ENCODE measurements at places on chromosomes 3 and 15. TPM values are rescaled to one million over a fixed set of nuclear protein-coding genes. Genes with fewer than 3 reads are reported as not detected.
A peak's percentile ranks its signal among the peaks of the same experiment; 100 is the strongest.

GRCh38 chr3:61617041-61617440 is 55.7 kb downstream of the PTPRG start:
- H3K36me3 ChIP-seq, result no peaks in the 10 kb centered on the region
- no peak for DNase-seq
- H3K27me3 ChIP-seq, result no peaks in the 10 kb centered on the region

GRCh38 chr15:73682600-73683090 is 1.5 kb upstream of the CD276 start:
- H3K4me3 ChIP-seq, result no peak overlapping the region
- H3K4me1 ChIP-seq, result peaks cover 28% of the 10 kb centered on the region
- no peaks in the 10 kb centered on the region for H3K36me3 ChIP-seq
- H3K27ac ChIP-seq, result no peak overlapping the region

DNA sequence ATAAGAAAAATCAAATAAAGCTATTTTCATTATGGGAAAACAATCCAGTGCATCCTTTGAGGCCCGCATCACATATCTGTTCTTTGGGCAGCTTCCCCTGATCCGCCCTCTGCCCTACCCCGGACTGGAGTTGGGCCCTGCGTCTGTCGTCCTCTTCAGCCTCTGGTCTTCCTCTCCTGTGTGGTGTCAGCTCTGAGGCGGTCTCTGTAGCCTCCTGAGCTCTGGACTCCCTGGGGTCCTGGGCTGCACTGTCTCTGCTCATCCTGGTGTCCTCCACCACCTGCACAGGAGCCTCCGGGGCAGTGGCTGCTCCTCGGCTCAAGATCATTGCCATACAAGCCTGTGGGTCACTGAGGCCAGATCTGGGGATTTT is 7.4 kb upstream of the SNX22 start:
- peaks cover 18% of the 10 kb centered on the region for H3K36me3 ChIP-seq
- no peaks in the 10 kb centered on the region for H3K27me3 ChIP-seq
- peaks cover 2% of the 10 kb centered on the region for H3K4me1 ChIP-seq
- no peak for DNase-seq
- H3K4me3 ChIP-seq, result no peak overlapping the region
- H3K27ac ChIP-seq, result no peak overlapping the region

- H3K4me1 ChIP-seq, result no peaks in the 10 kb centered on the region
- H3K4me3 ChIP-seq, result no peak overlapping the region
- no peak overlapping the region for H3K27ac ChIP-seq
- peak; percentile 61 for DNase-seq
- no peaks in the 10 kb centered on the region for H3K36me3 ChIP-seq
- H3K27me3 ChIP-seq, result no peaks in the 10 kb centered on the region
Observed at GRCh38 chr3:161560008-161560637, 63.5 kb downstream of the OTOL1 start.

DNA sequence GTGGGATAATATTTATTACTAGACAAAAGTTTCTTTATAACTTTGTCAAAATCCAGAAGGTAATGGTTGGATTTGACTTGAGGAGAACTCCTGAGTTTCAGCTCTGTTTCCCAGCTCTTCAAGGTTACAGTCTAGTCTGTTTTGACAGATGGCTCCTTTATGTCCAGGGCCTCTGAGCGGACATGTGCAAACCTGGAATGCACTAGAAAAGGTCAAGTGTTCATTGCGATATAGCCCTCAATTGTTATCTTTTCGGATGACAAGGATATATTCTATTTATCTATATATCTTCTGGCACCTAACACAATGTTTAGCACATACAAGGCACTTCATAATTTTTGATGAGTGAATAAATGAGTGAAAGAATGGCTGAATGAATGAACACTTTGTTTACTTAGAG is 513.2 kb upstream of the GOLIM4 start:
- H3K4me1 ChIP-seq, result no peaks in the 10 kb centered on the region
- no peaks in the 10 kb centered on the region for H3K27me3 ChIP-seq
- no peak overlapping the region for H3K27ac ChIP-seq

CX3CR1 gene
- total RNA-seq, result 0.21 TPM

SERINC4 gene
- 0.28 TPM for total RNA-seq

TRMT10C gene
- 58.3 TPM for total RNA-seq

DNA sequence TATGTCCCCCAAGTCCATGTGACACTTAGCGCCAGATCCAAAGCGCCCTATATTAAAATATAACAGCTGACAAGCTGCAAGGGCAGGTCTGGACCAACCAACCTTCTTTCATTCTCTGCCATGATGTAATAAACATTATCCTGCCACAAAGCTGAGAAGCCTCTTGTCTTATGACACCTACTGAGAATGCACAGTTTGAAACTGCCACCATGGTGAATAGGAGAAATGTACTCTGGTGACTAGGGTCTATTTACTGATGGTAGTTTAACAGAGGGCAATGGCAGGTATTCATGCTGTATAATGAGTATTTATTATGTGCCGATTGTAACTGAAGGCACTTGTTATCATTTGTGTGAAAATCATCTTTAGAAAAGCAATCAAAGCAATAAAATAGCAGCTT is 634.0 kb downstream of the OTOL1 start:
- H3K36me3 ChIP-seq, result no peaks in the 10 kb centered on the region
- no peak overlapping the region for H3K4me3 ChIP-seq
- no peak for DNase-seq
- H3K4me1 ChIP-seq, result peaks cover 2% of the 10 kb centered on the region
- H3K27me3 ChIP-seq, result no peaks in the 10 kb centered on the region

- peak overlapping the region; percentile 78 for H3K27ac ChIP-seq
- peaks cover 68% of the 10 kb centered on the region for H3K4me1 ChIP-seq
- peak overlapping the region; percentile 57 for H3K4me3 ChIP-seq
Observed at GRCh38 chr3:108134555-108134880, 43.7 kb upstream of the CD47 start.

DNA sequence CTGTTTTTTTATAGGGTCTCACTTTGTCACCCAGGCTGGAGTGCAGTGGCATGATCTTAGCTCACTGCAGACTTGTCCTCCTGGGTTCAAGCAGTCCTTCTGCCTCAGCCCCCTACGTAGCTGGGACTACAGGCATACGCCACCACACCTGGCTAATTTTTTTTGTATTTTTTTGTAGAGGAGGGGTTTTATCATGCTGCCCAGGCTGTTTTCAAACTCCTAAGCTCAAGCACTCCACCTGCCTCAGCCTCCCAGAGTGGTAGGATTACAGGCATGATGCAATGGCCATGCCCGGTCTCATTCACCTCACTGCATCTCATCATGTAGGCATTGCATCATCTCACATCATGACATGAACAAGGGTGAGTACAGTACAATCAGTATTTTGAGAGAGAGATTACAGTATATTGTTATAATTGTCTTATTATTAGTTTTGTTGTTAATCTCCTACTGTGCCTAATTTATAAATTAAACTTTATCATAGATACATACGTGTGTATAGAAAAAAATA is 74.3 kb upstream of the EOMES start:
- no peak overlapping the region for H3K27ac ChIP-seq
- DNase-seq, result no peak
- H3K4me3 ChIP-seq, result no peak overlapping the region
- peaks cover 8% of the 10 kb centered on the region for H3K4me1 ChIP-seq
- no peaks in the 10 kb centered on the region for H3K27me3 ChIP-seq

SLC24A5 gene
- total RNA-seq, result not detected

- DNase-seq, result no peak
- H3K4me3 ChIP-seq, result peak overlapping the region; percentile 69
- H3K27ac ChIP-seq, result peak overlapping the region; percentile 75
- H3K36me3 ChIP-seq, result no peaks in the 10 kb centered on the region
- H3K4me1 ChIP-seq, result peaks cover 27% of the 10 kb centered on the region
- peaks cover 8% of the 10 kb centered on the region for H3K27me3 ChIP-seq
Observed at GRCh38 chr15:75131269-75131643, 70.4 kb upstream of the C15orf39 start.

DNA sequence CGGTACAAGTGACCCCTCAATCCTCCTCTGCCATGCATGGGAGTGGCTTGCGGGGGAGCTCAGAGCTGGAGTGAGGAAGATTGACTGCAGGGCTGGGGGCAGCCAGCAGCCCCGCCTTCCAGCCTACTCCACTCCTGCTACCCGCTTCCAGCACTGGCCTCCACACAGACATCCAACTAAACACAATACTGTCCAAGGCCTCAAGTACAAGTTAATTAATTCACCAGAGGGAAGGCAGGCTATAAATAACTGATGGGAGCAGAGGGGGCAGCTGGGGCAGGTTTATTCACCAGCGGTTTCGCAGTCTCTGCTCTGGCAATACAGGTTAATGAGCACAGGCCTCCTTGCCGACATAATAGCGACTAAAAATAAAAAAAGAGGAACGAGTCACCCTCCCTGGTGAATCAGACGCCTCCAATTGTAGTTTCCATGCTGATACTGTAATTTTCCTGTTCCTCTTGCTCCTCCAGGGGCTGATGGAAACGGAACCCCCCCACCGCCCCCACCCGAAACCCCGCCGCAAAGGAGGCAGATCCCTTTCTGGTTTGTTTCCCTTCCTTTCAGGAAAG is 166.4 kb upstream of the TLE3 start:
- H3K4me3 ChIP-seq, result no peak overlapping the region
- H3K27ac ChIP-seq, result no peak overlapping the region
- DNase-seq, result no peak
- peaks cover 29% of the 10 kb centered on the region for H3K4me1 ChIP-seq
- no peaks in the 10 kb centered on the region for H3K36me3 ChIP-seq

ZNF502 gene
- 0.82 TPM for total RNA-seq

DNA sequence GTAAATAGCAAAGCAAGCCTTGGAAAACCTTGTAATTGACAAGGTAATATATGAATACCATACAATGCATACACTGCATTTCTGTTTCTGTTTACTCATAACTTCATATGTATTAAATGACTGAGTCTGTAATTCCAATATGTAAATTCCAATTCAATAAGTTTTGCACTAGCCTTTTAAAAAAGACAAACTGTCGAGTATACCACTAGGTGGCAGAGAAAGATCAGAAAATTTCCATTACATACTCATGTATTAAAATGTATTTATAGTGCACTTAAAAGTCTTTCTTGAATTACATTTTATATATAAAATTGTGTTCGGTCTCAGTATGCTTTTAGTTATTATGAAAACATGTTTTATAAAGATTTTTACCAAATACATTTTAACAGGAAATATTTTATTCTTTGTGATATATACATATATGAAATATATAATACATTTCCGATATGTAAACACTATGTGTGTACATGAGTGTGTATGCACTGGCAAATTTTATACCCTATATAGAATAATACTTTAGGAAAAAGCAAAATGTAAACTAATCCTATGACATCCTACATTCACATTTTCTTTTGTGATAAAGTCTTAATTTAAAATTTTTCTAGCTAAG is 216.8 kb downstream of the VGLL3 start:
- no peaks in the 10 kb centered on the region for H3K4me1 ChIP-seq
- no peak overlapping the region for H3K4me3 ChIP-seq
- H3K36me3 ChIP-seq, result no peaks in the 10 kb centered on the region
- no peaks in the 10 kb centered on the region for H3K27me3 ChIP-seq
- DNase-seq, result no peak

GRCh38 chr3:114406286-114406685 is 112.5 kb downstream of the TIGIT start:
- H3K4me3 ChIP-seq, result no peak overlapping the region
- no peak for DNase-seq
- no peaks in the 10 kb centered on the region for H3K27me3 ChIP-seq
- H3K36me3 ChIP-seq, result no peaks in the 10 kb centered on the region
- H3K4me1 ChIP-seq, result no peaks in the 10 kb centered on the region
- H3K27ac ChIP-seq, result no peak overlapping the region

DNA sequence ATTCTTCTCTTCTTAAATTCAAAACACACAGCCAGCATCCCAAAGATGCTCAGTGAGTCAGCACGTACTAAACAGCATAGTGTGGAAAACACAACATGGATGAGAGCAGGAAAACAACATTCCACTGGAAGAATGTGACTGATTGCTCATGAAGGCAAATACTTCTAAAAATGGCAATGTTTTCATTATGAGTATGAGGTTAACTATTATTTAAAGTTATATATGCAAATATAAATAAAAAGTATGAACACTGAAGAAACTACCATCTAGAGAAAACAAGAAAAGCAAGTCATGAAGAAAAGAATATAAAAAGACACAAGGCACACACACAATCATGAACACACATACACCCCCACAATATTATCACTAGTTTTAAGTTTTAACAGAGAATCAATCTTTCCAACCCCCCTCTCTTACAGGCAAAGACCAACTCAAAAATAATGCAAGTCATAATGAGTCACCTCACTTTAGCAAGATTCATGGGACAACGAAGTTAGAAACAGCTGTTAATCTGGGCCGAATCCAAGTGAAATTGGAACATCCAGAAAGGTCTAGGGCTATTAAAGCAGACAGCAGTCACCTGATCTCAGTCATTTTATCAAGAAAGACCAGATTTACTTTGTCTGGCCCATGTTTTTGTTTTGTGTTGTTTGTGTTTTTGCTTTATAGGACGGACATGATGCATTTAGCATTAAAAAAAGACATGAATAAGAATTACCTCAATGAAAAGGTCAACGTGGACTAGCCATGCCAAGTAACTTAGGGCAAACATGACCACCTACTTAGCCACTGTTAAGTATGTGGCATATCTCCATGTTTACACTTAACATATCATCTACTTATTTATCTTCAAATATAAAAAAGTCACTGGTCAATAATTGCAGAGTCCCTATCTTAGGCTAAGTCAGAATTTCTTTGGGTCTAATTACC is 18.1 kb downstream of the GBE1 start:
- H3K36me3 ChIP-seq, result peaks cover 13% of the 10 kb centered on the region
- no peak overlapping the region for H3K27ac ChIP-seq
- H3K27me3 ChIP-seq, result no peaks in the 10 kb centered on the region
- no peak overlapping the region for H3K4me3 ChIP-seq

DNA sequence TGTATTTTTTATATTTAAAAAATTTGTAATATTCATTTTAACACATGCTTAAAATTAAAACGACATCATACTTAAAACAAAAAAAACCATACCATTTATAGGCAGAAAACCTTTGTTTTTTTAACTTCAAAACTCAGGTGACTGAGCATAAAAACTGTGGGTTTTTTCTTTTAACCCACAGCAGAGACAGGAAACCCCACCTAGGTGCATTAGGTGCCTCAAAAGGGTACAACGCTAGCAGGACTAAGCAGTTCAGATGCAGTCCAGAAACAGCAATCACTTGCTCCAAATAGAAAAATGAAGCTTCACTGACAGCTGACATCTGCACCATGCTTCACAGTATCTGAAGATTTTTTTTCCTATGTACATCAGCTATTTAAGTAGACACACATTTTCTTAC is 52.3 kb downstream of the GLB1 start:
- peak; percentile 83 for DNase-seq
- H3K36me3 ChIP-seq, result peaks cover 50% of the 10 kb centered on the region
- H3K4me1 ChIP-seq, result peaks cover 66% of the 10 kb centered on the region
- no peaks in the 10 kb centered on the region for H3K27me3 ChIP-seq

- no peak for DNase-seq
- no peaks in the 10 kb centered on the region for H3K36me3 ChIP-seq
- H3K4me1 ChIP-seq, result peaks cover 22% of the 10 kb centered on the region
- no peak overlapping the region for H3K27ac ChIP-seq
- H3K27me3 ChIP-seq, result peaks cover 17% of the 10 kb centered on the region
- no peak overlapping the region for H3K4me3 ChIP-seq
Observed at GRCh38 chr15:69472046-69472445, 19.4 kb downstream of the RPLP1 start.
